ENCODE measurements at places on chromosomes 2 and 18.

- DNase-seq: peak; percentile 16
Measured at GRCh38 chr2:106638043-106638442, 150.9 kb downstream of the CD8B2 start.

GRCh38 chr2:129857200-129857599, 122.3 kb upstream of the RAB6C start:
- no peak for DNase-seq

DNA sequence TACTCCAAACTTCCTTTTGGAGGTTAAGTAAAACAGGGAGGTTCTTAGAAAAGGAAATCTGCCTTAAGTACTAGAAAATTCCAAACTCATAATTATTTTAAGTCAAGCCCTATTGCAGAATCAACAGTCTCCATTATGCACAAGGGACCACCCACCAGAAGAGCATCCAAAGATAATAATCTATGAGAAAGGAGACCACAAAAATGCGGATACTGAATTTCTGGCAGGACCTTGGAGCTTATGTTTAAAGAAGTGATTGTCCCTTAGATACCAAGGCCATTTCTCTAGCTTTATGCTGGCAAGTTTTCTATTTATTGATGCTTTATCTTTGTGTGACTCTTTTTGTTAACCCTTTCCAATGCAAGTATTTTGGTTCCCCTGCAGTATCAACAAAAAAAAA, 404.0 kb upstream of the MMADHC start:
- DNase-seq: no peak

DNA sequence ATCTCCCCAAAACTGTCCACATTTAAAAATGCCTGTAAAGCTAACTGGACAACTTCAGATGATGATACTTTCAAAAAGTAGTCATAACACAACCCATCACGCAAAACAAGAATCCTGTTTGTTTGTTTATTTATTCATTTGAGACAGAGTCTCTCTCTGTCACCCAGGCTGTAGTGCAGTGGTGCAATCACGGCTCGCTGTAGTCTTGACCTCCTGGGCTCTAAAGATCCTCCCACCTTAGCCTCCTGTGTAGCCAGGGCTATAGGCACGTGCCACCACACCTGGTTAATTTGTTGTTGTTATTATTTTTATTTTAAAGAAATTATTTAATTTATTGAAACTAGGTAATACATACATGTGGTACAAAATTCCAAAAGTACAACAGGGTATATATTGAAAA, 94.8 kb downstream of the RAPGEF4 start:
- no peak for DNase-seq

All from NCI-H774 (cell line).